ENCODE measurements at places on chromosomes 12 and 14.

- no peak for DNase-seq
Measured at GRCh38 chr14:92897922-92898565, 24.9 kb upstream of the CHGA start.

- DNase-seq: no peak
Measured at GRCh38 chr14:60722357-60723115, 1.6 kb downstream of the SIX4 start.

DNA sequence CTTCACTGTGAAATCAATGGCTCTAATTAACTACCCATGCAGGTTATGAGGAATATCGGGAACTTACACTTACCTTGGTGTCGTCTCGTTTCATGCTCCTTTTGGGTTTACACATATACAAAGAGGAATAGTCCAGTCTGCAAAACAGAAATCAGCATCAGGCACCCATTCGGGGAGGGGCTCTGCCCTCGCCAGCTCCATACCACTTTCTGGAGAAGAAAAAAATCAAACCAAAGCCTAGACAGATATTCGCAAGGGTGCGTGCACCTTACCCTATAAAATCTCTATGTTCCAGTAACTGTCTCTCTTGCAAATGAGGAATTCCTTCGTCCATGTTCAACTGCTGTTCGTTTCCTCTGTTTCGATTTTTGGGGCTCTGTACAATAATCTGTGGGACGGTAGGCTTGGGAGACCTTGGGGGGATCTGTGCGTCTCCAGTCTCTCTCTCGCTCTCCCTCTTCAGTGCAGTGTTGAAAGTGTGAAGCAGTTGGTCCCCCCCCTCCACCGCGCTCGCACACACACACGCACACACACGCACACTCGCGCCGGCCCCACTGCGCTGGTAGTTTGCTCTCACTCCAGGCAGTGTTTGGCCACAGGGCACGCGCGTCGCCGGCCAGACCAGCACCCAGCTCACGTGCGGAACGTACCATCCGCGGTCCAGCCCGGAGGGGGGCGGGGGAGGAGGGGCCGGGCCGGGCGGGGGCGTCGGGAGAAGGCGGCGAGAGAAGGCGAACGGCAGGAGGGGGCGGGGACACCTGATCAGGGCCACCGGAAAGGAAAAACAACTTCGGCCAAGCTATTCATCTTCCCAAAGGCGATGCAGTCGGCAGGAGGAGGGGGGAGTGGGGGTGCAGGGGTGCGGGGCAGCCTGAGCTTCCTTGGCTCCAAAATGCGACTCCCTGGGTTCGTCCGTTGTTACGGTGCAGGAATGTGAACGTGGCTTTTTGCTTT, at the start of gene BHLHE41:
Gene BHLHE41 (minus strand): TSS at position 592 of the 954 bp plus-strand sequence. CDS start 258 bp downstream, at position 334.
- DNase-seq: no peak

GRCh38 chr12:121717041-121717699, 4.6 kb downstream of the TMEM120B start:
- DNase-seq: no peak

Data from activated CD8-positive, alpha-beta memory T cell treated with anti-CD3 and anti-CD28 coated beads for 1 hour (primary cell).